ENCODE measurements at places on chromosomes 13 and 19. TPM values are rescaled to one million over a fixed set of nuclear protein-coding genes. Genes with fewer than 3 reads are reported as not detected.

Gene ZNF44
- 7.3 TPM for total RNA-seq

Gene PALM
- not detected for total RNA-seq

Gene COL5A3
- total RNA-seq, result 0.77 TPM

Gene FUT2
- not detected for total RNA-seq

Gene SERPINE3
- not detected for total RNA-seq

Gene ZNF610
- 2.3 TPM for total RNA-seq

Gene APLP1
- total RNA-seq, result 2.3 TPM

DNA sequence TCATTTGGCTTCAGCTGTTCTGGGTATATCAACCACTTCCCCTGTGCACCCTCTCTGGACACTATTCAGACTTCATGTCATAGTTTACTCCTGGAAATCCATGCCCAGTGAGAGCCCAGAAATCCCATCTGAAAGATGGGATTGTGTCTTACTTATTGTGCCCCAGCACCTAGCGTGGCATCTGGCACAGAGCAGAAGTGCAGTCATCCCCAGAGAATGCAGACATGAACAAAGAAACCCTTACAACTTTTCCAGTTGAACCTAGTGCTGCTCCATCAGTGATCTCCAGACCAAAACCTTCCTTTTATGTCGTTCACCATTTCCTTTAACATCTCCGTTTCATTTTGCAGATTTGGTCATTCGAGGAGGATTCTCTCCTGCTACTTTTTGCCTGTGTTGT, 60.6 kb downstream of the MBNL2 start:
- H3K4me1 ChIP-seq, result peaks cover 48% of the 10 kb centered on the region
- no peaks in the 10 kb centered on the region for H3K27me3 ChIP-seq
- H3K27ac ChIP-seq, result no peak overlapping the region
- H3K36me3 ChIP-seq, result peaks cover 14% of the 10 kb centered on the region
- no peak overlapping the region for H3K4me3 ChIP-seq
- no peak for DNase-seq

- no peak overlapping the region for H3K4me3 ChIP-seq
- H3K36me3 ChIP-seq, result peaks cover 5% of the 10 kb centered on the region
- no peak overlapping the region for H3K27ac ChIP-seq
- no peaks in the 10 kb centered on the region for H3K4me1 ChIP-seq
- no peaks in the 10 kb centered on the region for H3K27me3 ChIP-seq
Observed at GRCh38 chr19:3653865-3654513, 27.4 kb upstream of the CACTIN start.

DNA sequence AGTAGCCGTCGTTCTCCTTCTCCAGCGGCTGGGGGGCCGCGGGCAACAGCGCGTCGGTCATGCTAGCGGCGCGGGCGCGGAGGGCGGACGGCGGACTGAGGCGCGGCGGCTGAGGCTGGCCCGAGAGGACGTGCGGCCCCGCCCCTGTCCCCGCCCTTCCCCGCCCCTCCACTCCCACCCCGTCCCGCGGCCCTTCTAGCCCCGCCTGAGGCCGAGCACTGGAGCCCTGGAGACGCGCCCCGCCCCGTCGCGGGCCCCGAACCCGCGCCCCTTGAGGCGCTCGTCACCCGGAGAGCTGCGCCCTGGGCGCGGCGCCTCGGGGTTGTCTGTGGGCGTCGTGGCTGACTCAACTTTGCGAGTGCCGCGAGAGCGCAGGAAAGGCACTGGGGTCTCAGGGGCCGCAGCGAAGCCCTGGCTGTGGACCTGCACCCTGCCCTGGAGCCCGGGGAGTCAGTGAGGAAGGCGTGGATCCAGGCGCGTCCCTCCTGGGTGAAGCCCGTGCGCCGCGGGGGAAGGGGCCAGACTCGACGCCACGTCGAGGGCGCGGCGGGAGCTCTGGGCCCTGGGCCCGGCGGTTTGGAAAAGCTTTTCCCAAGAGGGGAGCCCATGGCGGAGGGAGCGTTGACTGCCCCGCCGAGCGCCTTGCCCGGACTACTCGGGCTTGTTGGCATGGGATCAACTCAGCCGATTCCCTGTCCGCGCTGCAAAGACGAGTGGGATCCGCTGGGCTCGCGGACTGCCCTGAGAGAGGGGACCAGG, at the start of gene RHPN2:
Gene RHPN2, minus strand, starts transcription at position 97 of the 759 bp plus-strand sequence. Its CDS starts 36 bp downstream, at position 61.
- no peak within 1 kb of the TSS for H3K27ac ChIP-seq
- H3K4me3 ChIP-seq, result peak within 1 kb of the TSS; percentile 67
- peaks cover 28% of the 10 kb centered on the region for H3K27me3 ChIP-seq

DNA sequence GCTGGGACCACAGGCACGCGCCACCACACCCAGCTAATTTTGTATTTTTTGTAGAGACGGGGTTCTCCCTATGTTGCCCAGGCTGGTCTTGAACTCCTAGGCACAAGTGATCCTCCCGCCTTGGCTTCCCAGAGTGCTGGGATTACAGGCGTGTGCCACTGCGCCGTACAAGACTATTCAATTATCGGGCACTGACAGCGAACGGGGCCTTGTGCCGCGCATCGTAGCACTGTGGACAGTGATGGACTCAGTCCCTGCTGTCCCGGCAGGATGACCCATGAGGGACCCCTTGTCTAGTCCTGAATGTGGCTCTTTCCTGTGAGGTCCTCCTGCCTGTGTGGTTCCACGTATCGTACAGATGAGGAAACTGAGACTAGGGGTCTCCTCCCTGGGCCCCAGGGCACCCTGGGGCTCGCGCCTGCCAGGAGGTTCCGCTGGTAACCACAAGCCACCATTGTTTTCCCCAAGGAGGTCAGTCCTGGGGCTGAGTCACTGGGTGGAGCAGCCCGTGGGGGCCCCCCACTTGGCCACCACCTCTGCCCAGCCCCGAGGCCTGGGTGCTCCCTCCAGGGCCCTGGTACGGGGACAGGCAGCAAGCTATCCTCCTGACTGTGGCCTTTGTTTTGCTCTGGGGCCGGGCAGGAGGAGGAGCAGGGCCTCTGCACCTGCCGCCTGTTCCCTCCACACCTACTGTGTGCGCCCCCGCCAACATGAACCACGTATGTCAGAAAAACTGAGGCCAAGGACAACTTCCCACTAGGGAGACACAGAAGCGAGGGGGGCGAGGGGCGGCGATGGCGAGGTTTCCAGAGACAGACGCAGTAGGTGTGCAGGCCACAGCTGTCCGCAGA, 2.9 kb upstream of the TCF3 start:
- H3K36me3 ChIP-seq, result peaks cover 4% of the 10 kb centered on the region
- DNase-seq, result no peak
- no peaks in the 10 kb centered on the region for H3K27me3 ChIP-seq
- no peak overlapping the region for H3K4me3 ChIP-seq

- peak; percentile 48 for DNase-seq
- peaks cover 6% of the 10 kb centered on the region for H3K4me1 ChIP-seq
- H3K27me3 ChIP-seq, result peaks cover 49% of the 10 kb centered on the region
- H3K27ac ChIP-seq, result no peak overlapping the region
- no peak overlapping the region for H3K4me3 ChIP-seq
Observed at GRCh38 chr13:25375727-25376358, 4.1 kb downstream of the ATP8A2 start.

DNA sequence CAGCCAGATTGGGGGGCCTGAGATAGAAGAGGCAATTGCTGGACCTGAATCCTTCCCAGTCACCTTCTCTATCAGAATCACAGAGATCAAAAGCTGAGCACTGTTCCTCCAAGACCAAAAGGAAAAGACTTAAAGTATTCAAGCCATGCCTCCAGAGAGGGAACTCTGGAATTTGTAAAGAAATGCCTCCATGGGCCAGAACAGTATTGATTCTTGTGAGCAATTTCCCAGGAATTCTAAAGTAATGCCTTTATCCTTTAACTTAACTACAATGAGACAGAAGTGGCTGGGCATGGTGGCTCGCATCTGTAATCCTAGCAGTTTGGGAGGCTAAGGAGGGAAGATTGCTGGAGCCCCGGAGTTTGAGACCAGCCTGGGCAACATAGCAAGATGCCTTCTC, 148.8 kb downstream of the FLT1 start:
- no peak overlapping the region for H3K4me3 ChIP-seq
- H3K27ac ChIP-seq, result no peak overlapping the region
- peaks cover 15% of the 10 kb centered on the region for H3K4me1 ChIP-seq
- H3K27me3 ChIP-seq, result no peaks in the 10 kb centered on the region
- H3K36me3 ChIP-seq, result no peaks in the 10 kb centered on the region
- DNase-seq, result no peak

DNA sequence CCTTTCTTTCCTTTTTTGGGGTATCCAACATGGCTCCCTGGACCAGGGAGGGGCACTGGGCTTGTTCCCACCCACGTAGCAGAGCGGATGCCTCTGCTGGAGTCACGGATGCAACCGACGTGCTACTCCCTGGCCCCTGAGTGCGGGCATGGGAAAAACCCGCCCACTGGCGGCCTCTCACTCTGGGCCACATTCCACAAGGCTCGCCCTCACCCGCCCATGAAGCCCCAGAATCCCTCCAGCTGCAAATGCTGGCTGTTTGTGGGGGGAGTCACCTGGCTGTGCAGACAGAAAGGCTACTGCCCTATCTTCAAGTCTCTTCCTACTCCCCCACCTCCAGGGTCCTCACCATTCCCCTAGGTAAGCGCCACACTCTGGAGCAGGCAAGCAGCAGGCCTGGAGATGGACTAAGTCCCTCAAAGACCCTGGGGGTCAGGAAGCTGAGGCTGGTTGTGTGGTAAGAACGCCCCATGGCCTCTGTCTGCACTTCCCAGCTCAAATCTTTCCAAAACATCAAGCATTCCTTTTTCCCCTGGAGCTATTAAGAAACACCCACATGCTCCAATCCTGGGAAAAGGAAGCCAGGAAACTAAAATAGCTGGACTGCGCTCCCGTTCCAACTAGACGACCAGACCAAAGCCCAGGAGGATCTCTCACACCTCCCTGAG, 17.9 kb upstream of the EPHX3 start:
- H3K36me3 ChIP-seq, result peaks cover 42% of the 10 kb centered on the region
- no peak overlapping the region for H3K4me3 ChIP-seq
- no peak for DNase-seq
- H3K4me1 ChIP-seq, result no peaks in the 10 kb centered on the region

DNA sequence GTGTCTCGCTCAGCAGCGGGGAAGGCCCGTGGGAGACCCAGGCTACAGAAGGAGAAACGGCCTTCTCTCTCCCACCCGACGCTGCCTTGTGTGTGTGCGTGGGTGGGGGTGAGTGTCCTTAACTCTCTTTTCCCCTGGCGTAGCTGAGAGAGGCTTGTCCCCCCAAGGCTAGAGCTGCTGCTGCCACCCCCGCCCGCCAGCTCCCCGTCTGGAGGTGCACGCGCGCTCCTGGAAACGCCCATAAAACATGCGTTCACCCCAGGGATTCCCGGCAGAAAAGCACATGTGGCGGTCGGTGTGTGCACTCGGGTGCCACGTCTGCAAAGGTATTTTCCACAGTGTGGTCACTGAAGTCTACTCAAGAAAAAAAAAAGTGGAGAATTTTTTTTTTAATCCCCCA, 36.1 kb downstream of the GADD45B start:
- H3K4me3 ChIP-seq, result no peak overlapping the region

GRCh38 chr13:73273745-73274144, 214.9 kb downstream of the KLF5 start:
- H3K4me3 ChIP-seq, result no peak overlapping the region
- H3K27ac ChIP-seq, result no peak overlapping the region
- no peaks in the 10 kb centered on the region for H3K27me3 ChIP-seq
- no peak for DNase-seq
- H3K36me3 ChIP-seq, result peaks cover 5% of the 10 kb centered on the region

GRCh38 chr19:58548859-58549663, 5.2 kb downstream of the TRIM28 start:
- no peak overlapping the region for H3K4me3 ChIP-seq
- H3K27ac ChIP-seq, result no peak overlapping the region
- peaks cover 83% of the 10 kb centered on the region for H3K36me3 ChIP-seq
- H3K4me1 ChIP-seq, result peaks cover 40% of the 10 kb centered on the region
- no peak for DNase-seq

GRCh38 chr13:24747248-24748060, 16.5 kb upstream of the RNF17 start:
- H3K36me3 ChIP-seq, result no peaks in the 10 kb centered on the region
- H3K4me3 ChIP-seq, result peak overlapping the region; percentile 57
- peaks cover 9% of the 10 kb centered on the region for H3K4me1 ChIP-seq
- no peak overlapping the region for H3K27ac ChIP-seq

DNA sequence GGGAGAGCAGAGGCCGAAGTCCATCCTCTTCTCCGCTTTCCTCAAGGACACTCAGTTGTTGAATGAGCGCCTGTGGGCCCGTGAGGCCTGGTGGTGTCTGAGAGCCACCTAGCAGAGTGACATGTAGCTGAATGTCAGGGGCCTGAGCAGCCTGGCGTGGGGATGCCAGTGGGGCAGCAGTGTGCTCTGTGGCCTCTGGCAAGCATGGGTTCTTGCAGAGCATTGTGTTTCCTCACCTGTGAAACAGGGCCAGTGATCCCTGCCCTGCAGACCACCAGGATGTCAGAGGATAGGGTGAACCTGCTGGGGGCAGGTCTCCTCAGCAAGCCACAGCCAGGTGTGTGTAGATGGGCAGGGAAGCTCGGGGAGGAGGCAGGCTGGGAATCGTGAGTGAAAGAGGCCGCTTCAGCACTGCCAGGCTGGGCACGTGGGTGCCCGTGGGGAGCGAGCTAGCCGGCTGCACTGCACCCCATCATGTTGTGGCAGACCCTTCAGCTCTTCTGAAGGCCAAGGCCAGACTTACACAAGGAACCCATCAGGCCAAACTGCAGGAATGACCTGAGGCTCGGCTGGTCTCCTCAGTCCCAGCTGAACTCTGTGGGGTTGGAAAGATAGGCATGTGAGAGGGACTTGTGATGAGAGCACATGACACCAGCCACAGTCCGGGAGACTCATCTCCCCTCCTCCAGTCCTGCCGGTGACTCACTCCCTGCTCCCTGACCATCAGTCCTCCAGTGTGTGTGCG, 5.0 kb downstream of the PPP1R37 start:
- H3K27me3 ChIP-seq, result no peaks in the 10 kb centered on the region
- peaks cover 68% of the 10 kb centered on the region for H3K4me1 ChIP-seq
- DNase-seq, result no peak

- no peak overlapping the region for H3K4me3 ChIP-seq
- H3K36me3 ChIP-seq, result no peaks in the 10 kb centered on the region
- no peak for DNase-seq
- H3K4me1 ChIP-seq, result no peaks in the 10 kb centered on the region
- H3K27ac ChIP-seq, result no peak overlapping the region
- H3K27me3 ChIP-seq, result peaks cover 28% of the 10 kb centered on the region
Observed at GRCh38 chr13:25571237-25571636, 199.5 kb downstream of the ATP8A2 start.
